Psoas muscle (tissue), 8 donors: ENCODE measurements at places on chromosomes 13 and 19. TPM values are rescaled to one million over a fixed set of nuclear protein-coding genes. Genes with fewer than 3 reads are reported as not detected.

SLC8A2 gene
- total RNA-seq: 0.30 TPM

SLC44A2 gene
- 86.1 TPM for total RNA-seq

AP1M2 gene
- not detected for total RNA-seq

ZNF763 gene
- total RNA-seq: 0.58 TPM

PSG7 gene
- not detected for total RNA-seq

KASH5 gene
- not detected for total RNA-seq

TNNT1 gene
- total RNA-seq: 7,264 TPM

ZNF382 gene
- 6.7 TPM for total RNA-seq

MEGF8 gene
- total RNA-seq: 19.4 TPM

ATP8A2 gene
- not detected for total RNA-seq

TSSK6 gene
- 0.62 TPM for total RNA-seq

PIBF1 gene
- 12.4 TPM for total RNA-seq

SHC2 gene
- total RNA-seq: 5.4 TPM
